RWPE1 (cell line): ENCODE measurements at places on chromosomes 3 and 15.

GRCh38 chr3:135023996-135024658 is 229.1 kb downstream of the EPHB1 start:
- DNase-seq: no peak

DNA sequence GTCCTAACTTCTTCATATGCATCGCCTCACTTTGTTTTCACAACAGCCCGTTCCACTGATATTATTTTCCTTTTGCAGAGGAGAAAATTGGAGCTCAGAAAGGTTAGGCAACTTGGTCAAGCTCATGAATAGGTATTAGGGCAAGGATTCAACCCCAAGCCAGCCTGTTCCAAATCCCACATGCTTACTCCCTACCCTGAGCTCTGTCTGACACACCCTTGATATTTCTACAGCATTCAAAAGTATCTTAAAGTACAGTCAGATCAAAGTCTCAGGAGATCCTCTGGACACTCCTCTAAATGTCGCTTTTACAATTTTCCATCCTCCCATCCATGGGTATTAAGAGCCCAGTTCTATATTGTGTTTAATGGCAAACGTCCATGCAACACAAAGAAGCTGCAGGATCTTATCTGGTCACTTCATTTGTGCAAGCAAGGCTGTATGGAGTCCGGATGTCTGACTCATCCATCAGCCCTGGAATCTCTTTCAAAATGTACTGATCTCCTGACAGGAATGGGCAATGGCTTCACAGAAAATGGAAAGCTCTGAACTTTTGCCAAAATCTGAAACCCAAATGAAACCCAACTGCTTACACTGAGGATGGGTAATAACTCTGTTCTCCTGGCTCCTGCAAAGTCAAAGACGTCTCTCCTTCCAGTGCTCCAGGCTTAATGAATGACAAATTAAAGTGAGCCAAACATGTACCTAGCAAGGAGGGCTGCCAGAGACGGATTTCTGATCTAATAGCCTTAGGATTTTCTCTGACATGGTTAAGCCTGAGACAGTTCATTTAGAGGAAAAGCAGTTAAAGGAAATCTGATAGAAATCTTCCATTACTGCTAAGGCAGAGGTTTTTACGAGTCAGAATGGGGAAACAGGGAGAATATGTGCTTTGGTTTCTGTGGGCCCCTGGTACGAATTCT is 230.9 kb upstream of the RORA start:
- peak; percentile 76 for DNase-seq

DNA sequence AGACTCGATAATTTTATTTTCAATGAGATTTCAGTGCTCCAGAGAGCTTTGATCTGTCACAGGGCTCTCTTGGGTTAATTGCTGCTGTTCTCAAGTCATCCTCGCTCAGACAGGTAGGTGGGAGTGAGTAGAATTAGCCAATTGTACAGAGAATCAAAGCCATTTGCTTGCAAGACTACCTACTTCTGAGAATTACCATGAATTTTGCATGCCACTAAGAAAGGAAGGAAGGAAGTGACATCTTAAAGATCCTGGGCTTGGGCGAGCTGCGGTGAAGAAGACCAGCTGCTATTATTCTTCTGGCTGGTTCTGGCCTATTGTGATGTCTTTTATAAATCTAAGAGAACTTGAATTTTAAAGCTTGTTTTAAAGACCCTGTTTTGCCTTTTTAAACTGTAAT is 154.1 kb upstream of the LPP start:
- DNase-seq: no peak

- DNase-seq: no peak
These were observed 41.4 kb upstream of the GLCE start for GRCh38 chr15:69119001-69119400.

GRCh38 chr15:60830479-60830878 is 351.5 kb upstream of the ICE2 start:
- no peak for DNase-seq

DNA sequence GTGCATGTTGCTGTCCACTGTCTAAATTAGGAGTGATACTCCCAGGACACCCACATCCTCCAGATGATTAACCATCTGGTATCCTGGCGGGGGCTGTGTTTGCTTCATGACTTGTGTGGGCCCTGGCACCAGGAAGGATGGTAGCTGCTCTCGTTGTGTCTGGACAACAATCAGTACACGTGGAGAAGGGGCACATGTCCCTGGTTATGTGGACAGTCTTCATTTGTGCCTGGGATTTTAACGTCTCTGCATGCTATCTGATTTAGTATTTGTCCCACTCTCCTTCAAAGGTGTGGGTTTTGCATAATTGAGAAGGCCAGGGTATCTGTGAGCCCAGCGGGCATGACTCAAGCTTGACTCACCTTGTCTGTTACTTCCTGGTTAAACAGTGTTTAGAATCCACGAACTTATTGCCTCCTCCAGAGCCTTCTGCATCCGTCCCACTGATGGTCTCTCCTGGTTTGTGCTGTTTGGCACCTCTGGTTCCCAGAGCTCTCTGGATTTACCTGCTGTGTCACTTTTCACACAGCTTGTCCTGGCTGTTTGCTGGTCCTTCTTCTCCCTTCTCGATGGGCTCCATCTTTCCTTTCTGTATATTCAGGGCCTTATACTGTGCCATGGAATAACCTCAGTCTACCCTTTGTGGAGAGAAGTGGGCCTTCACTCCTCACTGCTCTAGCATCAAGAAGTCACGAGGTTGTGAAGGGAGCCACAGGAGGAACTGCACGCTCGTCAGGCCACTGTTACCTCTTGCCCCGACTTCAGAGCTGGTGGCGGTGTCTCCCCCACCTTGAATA is 32.5 kb downstream of the ARNT2 start:
- DNase-seq: peak; percentile 88

DNA sequence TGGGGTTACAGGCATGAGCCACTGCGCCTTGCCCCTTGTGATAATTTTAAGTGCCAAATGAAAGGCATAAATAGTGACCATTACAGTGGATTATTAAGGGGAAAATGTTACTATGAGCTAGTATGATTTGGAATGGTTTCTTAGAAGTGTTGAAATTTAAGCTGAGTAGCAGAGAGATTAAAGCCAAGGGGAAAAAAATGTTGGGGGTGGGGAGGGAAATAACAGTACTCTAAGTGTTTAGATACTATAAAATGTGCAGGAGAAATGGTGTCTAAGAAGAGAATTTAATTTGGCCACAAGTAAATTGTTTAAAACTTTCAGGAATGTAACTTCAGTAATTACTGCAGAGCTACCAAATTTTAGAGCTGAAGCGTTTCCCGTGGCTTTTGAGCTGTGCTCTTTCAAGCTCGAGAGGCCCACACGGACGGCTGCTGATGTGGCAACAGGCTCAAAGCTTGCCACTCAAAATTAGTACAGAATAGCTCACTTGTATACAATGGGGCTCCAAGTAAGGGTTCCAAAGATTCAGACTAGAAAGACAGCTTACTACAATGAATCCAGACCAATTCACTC is 23.9 kb upstream of the SLC12A8 start:
- no peak for DNase-seq

DNA sequence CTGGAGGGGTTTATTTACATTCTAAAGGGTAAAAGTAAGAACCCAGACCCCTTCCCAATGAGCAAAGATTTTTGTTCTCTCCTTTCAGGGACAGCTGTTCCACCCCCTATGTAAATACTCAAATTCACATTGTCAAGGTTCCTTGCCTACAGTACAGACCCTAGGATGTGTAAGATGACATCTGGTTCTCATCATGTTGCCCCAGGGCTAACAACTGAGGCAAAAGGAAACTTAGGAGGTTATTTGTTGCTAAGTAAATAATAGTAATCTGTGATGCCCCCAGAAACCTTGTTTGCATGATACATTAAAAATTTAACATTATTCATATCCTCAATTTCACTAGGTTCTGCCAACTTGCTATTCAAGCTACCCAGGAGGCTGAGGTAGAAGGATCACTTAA is 135.0 kb upstream of the CCNL1 start:
- no peak for DNase-seq

DNA sequence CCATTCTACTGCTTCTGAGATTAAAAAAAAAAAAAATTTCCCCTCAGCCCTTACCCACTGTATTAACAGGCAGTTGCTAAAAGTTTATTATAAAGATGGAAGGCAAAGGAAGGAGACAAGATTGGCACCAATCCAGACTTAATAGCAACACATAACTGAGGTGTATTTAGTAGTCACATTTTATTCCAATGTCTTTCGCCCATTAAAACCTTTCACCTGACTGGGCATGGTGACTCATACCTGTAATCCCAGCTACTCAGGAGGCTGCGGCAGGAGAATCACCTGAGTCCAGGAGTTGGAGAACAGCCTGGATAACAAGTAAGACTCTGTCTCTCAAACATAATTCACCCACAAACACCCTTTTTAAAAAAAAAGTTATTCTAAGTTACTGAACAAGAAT is 4.4 kb downstream of the ACAP2 start:
- DNase-seq: peak; percentile 44

GRCh38 chr3:32822609-32823498 is 5.1 kb downstream of the TRIM71 start:
- no peak for DNase-seq

DNA sequence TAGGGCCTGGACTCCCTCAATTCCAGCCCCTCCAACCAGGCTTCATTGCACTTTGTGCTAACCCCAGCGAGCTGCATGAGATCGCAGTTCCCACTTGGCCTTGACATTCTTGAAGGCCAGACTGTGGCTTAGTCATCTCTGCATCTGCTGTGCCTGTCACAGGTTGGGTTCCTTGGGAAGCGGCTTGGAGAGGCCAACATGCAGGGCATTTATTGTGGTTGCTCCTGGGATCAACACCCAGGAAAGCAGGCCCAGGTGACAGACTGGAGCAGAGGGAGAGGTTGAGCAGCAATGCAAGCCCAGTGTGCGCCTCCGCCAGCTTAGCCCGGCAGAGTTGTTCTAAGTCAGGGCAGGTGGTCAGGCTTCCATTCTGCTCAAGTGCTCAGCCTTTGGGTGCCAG is 10.5 kb downstream of the ABCF3 start:
- no peak for DNase-seq

GRCh38 chr3:94356581-94356980 is 293.7 kb downstream of the NSUN3 start:
- no peak for DNase-seq

DNA sequence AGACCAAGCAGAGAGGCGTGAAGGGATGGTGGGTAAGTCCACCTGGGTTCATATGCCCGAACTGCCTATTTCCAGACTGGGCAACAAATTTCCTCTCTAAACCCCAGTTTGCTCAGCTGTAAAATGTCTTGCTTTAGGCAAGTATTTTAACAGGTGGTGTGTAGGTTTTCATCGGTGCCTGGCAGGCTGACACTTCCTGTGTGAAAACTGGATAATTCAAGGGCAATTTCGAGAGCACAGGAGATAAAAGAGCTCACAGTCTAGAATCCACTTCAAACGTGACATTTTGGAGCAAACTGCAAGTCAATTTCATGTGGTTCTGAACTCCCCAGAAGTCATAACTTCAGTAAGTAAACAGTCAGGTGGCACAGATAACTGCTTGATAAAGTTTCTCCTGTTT is 112.2 kb downstream of the OXNAD1 start:
- no peak for DNase-seq

DNA sequence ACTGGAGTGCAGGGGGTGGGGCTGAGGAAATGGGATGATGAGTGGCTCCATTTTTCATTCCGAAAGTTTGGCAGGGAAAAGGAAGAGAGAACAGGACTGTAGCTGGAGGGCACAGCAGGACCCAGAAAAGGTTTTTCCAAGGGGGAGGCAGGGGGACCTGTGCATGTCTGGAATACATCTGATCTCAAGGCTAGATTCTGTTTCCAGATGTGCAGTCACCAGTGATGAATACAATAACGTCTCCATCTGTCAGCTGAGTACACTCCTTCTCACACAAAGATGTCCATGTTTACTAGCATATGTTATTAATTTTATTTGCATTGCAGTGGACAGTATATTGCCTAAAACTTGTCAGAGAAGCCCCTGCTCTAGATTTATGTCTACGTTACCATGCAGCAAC is 39.9 kb upstream of the PRTG start:
- no peak for DNase-seq

DNA sequence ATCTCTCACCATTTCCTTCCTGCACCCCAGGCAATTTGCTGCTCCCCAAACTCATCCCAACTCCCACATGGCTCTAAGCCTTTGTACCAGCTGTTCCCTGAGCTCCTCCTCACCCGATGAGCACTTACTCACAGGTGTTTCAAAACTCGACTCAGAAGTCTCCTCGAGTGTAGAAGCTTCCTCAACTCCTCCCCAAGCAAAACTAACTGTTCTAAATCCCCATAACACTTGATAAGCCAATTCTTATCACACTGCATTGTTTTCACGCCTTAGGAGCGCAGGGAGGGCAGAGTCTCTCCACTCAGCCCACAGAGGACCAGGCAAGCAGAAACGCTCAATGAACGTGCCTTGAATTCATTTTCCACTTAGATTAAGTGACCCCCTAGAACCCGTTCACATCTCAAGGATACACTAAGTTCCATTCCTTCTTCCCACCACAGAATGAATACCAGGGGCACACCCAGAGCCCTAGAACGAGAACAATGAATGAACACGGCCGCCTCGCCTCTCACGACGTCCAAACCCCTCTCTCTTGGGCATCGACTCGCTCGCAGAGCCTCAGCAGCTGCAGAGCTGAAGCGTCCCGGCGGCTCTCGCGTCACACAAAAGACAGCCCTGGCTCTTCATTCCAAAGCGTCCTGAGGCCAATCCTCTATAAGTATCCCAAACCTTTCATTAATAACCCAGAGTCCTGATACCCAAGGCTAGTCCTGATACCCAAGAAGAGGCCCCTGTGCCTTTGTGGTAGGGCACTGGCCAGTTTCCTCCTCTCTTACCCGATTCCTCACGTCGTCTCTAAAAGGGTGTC is 1.1 kb downstream of the RAF1 start:
- DNase-seq: peak; percentile 11
